ENCODE measurements at places on chromosomes 1 and 21. TPM values are rescaled to one million over a fixed set of nuclear protein-coding genes. Genes with fewer than 3 reads are reported as not detected.

TNFAIP8L2 gene
- total RNA-seq, result not detected

ACTL8 gene
- 1.7 TPM for total RNA-seq

LAPTM5 gene
- 0.16 TPM for total RNA-seq

ICOSLG gene
- total RNA-seq, result 2.0 TPM

C1QB gene
- total RNA-seq, result not detected

DMRTA2 gene
- 0.22 TPM for total RNA-seq

CAPN8 gene
- 0.77 TPM for total RNA-seq

TSTD1 gene
- total RNA-seq, result not detected
